ENCODE measurements at places on chromosomes 2 and 18.
A peak's percentile ranks its signal among the peaks of the same experiment; 100 is the strongest.

- no peak for DNase-seq
Measured at GRCh38 chr2:221482666-221483455, 89.2 kb downstream of the EPHA4 start.

DNA sequence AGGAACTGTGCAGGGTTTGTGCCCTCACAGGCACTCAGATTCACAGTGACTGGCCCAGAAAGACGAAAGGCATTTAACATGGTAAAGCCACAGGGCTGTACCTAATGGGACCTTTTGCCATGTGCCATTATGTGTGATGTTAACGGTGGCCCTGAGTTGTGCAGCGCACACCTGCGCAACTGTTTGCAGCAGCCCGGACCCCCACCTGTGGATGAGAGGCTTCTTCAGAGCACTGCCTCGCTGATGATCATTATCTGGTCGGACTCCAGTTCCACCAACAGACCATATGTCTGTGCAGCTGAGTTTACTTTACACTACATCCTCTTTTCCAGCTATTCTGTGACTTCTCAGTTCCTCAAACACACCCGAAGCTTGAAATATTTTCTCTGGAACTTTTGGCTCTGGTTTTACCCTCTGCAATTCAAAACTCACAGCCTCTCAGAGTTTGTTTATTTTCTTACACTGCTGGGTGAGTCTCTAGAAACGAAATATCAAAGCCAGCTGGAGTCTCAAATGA lies 35.6 kb upstream of the UBE2F start:
- no peak for DNase-seq

GRCh38 chr18:48363175-48363574 lies 46.0 kb downstream of the ZBTB7C start:
- DNase-seq, result no peak

GRCh38 chr2:71358931-71359671 lies 27.5 kb downstream of the ZNF638 start:
- no peak for DNase-seq

- DNase-seq, result no peak
Measured at GRCh38 chr18:54233228-54233625, 8.8 kb upstream of the MBD2 start.

GRCh38 chr2:119721462-119721861 lies 38.3 kb upstream of the PTPN4 start:
- DNase-seq, result no peak

DNA sequence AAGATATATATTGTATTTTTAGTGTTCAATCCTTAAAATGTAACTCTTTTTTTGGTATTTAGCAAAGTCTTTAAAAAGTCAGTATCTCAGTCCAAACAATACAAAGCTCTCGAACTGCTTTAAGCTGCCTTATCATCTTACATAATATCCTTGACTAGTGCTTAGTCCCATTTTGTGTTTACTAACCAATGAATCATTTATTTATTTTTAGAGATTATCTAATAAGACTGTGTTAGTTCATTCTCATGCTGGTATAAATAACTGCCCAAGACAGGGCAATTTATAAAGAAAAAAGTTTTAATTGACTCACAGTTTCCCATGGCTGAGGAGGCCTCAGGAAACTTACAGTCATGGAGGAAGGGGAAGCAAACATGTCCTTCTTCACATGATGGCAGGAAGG lies 248.3 kb upstream of the KYNU start:
- DNase-seq, result no peak

- no peak for DNase-seq
Measured at GRCh38 chr2:111975053-111975552, 76.7 kb downstream of the MERTK start.

DNA sequence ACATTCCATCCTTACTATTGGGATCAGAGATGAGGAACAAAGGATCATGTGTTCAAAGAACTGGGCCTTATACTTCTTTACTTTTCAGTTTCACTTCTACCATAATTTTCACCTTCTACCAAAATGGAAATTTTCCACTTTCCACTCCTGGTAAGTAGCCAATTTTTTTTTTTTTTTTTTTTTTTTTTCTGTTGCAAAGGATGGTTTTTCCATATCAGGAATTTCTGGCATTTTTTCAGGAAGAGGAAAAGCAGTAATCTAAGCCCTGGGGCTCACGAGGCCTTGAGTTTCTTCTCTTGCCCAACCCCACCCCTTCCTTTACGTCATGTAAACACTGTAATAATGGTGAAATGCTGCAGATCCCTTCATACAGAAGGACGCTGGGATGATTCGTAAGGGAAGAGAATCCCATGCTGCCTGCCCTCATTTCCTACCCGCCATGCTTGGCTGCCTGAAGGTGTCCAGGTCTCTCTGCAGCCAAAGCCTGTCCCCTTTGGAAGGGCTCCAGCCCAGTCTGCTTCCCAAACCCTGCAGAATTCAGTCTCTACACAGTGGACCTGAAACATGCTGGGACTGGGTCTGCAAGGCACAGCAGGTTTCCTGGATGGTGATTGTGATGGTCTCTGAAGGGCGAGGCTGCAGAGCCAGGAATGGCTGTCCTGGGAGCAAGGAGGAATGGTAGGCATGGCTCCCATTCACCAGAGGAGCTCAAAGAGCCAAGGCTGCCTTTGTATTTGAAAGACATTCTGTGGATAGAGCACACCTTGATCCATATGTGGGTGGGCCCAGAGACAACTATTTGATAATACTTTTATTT lies 57.0 kb downstream of the EFR3B start:
- no peak for DNase-seq

GRCh38 chr18:75048776-75049454 lies 160.0 kb downstream of the PTGR3 start:
- no peak for DNase-seq

DNA sequence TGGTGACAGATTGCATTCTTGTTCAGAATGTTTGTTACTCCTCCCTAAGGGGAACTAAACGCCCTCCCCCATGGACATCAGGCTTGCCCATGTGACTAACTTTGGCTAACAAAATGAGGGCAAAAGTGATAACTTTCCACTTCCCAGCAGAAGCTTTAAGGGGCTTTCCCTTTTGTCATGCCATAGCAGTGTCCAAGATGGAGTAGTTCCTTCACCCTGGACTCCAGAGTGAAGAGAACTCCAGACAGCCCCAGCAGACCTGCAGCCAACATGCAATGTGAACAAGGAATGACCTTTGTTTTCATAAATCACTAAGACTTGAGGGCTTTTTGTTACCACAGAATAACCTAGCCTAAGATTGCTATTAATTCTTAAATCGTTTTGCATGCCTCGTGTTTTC lies 163.5 kb downstream of the ZEB2 start:
- DNase-seq, result peak; percentile 21

GRCh38 chr18:8003878-8004675 lies 437.0 kb downstream of the PTPRM start:
- no peak for DNase-seq

DNA sequence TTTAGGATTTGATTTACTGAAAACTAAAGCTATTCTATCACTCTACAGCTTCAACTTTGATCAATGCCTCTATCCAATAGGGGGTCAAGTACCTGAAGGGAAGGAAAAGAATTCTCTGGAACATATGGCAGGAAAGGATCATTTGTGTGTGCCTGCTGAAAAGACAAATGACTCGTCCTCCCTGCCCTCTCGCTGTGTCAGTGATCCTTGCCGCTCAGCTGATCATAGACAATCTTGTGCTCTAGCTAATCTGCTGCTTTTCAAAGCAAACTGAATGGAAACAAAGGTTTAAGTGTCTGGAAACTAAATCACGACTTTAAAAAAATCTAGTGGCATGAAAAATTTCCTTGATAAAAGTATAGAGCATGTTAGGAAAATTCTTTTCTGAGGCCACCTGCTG lies 75.6 kb upstream of the CPO start:
- DNase-seq, result no peak

DNA sequence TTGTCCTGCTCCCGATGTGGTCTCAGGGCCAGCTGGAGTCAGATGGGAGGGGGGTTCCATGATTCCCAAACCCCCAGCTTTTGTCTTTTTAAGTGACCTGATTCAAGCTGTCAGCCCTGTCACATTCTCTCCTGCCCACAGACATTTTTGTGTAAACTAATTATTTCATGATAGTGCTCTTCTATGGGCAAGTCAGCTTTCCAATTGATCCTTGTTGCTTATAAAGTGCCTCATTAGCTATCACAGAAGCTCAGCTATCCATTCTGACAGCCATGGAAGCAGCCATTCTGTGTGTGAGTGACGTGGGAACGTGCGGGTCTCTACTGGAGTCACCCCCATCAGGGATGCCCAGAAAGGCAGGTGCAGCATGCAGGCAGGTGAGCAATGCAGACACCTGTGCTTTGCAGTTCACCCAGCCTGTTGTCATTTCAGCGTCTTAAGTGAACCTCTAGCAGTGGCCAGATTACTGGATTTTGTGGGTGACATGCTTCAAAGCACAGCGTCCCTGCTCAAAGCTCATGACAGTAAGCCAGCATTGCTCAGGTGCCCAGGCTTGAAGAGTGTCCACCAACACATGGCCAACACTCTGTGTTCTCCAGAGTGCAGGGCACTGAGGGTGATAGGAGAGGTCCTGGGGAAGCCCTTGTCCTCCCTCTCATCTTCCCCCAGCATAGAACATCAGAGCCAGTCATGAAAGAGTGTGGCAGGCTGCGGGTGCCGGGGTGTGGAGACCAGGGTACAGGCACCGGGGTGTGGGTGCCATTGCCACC lies 162.1 kb upstream of the SH3BP4 start:
- DNase-seq, result no peak

DNA sequence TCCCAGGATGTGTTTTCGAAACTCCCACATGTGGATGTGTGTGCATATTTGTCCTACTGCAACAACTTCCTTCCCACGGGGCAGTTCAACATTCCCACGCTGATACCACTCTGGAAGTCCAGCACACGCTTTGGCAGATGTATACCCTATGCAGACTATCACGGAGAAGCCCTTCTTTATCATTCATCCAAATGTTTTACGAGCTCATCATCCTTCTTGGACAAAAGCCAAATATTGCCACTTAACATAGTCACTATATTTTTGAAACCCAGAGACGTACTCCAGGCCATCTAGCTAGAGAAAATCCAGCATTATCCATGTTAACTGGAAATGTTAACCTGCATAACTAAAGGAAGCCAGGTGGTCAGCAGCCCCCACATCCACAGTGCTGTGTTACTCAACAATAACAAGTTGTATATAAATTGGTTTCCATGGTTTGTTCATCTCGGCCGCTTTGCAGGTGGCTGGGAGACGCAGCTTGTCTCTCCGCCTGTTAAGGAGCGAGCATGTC lies 131.5 kb downstream of the ZNF532 start:
- DNase-seq, result no peak

DNA sequence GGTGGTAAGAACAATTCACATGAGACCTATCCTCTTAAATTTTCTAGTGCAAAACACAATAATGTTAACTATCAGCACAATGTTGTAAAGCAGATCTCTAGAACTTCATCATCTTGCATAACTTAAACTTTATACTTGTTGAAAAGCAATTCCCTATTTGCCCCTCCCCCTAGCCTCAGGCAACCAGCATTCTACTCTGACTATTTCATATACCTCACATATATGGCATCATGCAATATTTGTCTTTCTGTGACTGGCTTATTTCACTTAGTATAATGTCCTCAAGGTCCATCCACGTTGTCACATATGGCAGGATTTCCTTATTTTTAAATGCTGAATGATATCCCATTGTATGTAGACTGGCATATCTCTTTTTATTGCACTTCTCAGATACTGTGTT lies 86.5 kb downstream of the STRADB start:
- DNase-seq, result no peak

GRCh38 chr2:169961911-169962310 lies 134.7 kb downstream of the UBR3 start:
- DNase-seq, result no peak

GRCh38 chr2:144582651-144583380 lies 62.9 kb upstream of the ZEB2 start:
- DNase-seq, result no peak

DNA sequence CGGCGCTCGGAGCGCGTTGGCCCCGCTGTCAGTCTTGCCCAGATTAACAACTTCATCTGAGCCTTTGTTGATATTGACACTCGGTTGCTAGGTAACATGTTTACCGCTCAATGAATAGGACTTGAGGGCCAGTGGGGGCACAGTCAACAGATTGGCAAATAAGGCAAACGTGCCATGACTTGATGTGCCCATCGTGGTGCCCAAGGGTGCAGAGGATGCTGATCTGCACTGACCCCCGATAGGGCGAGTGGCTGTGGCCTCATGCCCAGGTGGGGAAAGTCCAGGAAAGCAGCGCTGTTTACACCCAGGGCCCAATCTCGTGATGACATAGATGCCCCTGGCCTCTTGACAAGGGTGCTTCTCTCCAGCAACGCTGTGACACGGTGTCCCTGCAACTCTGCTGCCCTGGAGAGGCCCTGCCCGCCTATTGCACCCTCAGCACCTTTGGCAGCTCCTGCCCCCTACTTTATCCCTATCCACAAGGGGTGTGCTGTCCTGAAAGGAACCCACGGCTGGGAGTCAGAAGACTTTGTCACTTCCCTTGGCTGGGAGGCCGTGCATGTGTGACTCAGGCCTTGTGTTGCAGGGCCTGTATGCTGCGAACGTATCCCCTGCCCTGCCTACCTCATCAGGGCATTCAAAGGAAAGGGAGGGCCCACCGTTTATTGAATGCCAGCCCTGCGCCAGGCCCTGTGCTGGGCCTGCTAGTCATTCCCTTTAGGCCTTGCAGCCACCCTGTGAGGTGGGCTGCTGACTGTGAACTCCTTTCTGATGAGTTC lies 158.0 kb downstream of the INHBB start:
- no peak for DNase-seq

- DNase-seq, result no peak
Measured at GRCh38 chr2:61995515-61995914, 90.0 kb downstream of the COMMD1 start.

GRCh38 chr2:191501561-191502168 lies 176.3 kb upstream of the NABP1 start:
- DNase-seq, result no peak

- no peak for DNase-seq
Measured at GRCh38 chr18:46169464-46169941, 65.3 kb downstream of the HAUS1 start.

- no peak for DNase-seq
Measured at GRCh38 chr2:181570059-181570458, 86.8 kb downstream of the CERKL start.

DNA sequence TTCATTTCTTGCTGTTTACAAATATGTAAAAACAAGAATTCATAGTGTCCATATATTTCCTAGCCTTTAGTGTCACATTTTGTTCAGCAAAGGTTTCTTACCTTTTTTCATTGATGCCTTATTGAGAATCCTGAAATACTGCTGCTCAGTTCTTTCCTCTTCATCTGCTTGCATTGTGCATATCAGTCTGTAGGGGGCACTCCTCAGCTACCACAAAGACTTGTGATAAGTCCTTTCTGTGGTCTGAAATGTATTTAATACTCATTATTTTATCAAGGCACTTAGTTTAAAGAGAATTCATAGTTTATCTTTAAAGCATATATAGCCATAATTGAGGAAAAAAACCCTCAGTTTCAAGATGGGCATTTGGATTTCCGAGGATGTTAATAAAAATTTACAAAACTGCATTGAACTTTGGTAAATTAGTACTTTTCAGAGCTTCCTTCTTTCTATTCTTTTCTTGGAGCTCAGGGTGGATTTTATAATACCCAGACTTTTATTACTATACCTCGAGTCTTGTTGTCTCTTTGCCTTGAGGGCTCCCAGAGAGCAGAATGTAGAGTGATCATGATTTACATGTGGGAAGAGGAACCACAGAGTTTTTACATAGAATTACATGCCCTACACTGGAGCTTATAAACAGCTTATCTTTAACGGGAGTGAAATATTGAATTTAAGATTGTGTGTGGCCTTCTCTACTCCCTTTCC lies 570.1 kb downstream of the PLCL1 start:
- DNase-seq, result peak; percentile 53

Measured in activated CD4-positive, alpha-beta T cell treated with anti-CD3 and anti-CD28 coated beads, Interleukin-2, Interleukin-6, amounts not matched to agents 100 ng/mL and 50 ng/mL, durations not matched to agents 16 hours and 8 hours (primary cell).